Neuronal stem cell (in vitro differentiated cells): ENCODE measurements at places on chromosomes 16 and 17.

DNA sequence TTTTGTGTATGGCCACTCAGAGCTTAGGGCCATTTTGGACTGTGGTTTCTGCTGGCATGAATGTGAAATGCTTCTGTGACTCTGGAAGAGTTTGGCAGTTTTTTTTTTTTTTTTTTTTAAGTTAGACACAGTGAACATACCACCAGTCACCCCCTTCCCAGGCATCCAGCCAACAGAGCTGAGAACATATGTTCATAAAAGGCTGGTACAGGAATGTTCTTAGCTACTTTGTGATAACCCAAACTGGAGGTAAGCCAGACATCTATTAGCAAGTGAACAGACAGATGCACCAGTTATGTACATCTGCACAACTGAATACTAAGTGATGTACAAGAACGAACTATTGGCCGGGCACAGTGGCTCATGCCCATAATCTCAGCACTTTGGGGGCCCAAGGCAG is 92.7 kb downstream of the ABCC1 start:
- H3K27ac ChIP-seq = no peak overlapping the region
- H3K4me1 ChIP-seq = no peaks in the 10 kb centered on the region
- H3K27me3 ChIP-seq = no peaks in the 10 kb centered on the region
- DNase-seq = no peak
- H3K4me3 ChIP-seq = no peak overlapping the region
- peaks cover 6% of the 10 kb centered on the region for H3K36me3 ChIP-seq

DNA sequence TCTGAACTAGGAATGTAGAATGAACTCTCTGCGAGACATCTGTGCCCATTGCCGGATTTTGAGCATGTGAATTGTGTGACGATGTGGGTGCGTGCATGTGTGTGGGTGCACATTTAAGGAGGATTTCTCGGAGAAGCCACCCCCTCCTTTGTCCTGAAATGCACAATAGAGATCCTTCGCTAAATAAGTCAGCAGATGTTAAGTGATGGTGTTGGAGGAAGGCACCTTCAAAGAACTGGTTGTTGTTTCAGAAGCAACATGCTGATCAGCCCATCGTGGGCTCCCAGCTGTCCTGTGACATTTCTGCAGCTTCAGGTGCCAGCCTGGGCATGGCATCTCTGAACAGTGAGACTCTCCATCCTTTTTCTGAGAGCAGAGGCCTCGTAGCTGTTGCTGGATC is 194.9 kb downstream of the MSI2 start:
- H3K4me1 ChIP-seq = peaks cover 21% of the 10 kb centered on the region
- H3K27me3 ChIP-seq = no peaks in the 10 kb centered on the region
- no peak for DNase-seq
- H3K36me3 ChIP-seq = peaks cover 26% of the 10 kb centered on the region

GRCh38 chr16:73858326-73858725 is 438.3 kb upstream of the PSMD7 start:
- H3K4me1 ChIP-seq = peaks cover 8% of the 10 kb centered on the region
- no peak for DNase-seq
- H3K27ac ChIP-seq = no peak overlapping the region
- no peaks in the 10 kb centered on the region for H3K36me3 ChIP-seq

GRCh38 chr17:6244796-6245195 is 174.6 kb downstream of the WSCD1 start:
- H3K27ac ChIP-seq = no peak overlapping the region
- no peak for DNase-seq
- H3K4me1 ChIP-seq = peaks cover 14% of the 10 kb centered on the region
- no peaks in the 10 kb centered on the region for H3K36me3 ChIP-seq
- H3K27me3 ChIP-seq = no peaks in the 10 kb centered on the region
- no peak overlapping the region for H3K4me3 ChIP-seq

- H3K4me1 ChIP-seq = peaks cover 17% of the 10 kb centered on the region
- DNase-seq = no peak
- no peaks in the 10 kb centered on the region for H3K36me3 ChIP-seq
- H3K27me3 ChIP-seq = no peaks in the 10 kb centered on the region
These were observed 33.6 kb downstream of the FTO start for GRCh38 chr16:53737552-53737951.

DNA sequence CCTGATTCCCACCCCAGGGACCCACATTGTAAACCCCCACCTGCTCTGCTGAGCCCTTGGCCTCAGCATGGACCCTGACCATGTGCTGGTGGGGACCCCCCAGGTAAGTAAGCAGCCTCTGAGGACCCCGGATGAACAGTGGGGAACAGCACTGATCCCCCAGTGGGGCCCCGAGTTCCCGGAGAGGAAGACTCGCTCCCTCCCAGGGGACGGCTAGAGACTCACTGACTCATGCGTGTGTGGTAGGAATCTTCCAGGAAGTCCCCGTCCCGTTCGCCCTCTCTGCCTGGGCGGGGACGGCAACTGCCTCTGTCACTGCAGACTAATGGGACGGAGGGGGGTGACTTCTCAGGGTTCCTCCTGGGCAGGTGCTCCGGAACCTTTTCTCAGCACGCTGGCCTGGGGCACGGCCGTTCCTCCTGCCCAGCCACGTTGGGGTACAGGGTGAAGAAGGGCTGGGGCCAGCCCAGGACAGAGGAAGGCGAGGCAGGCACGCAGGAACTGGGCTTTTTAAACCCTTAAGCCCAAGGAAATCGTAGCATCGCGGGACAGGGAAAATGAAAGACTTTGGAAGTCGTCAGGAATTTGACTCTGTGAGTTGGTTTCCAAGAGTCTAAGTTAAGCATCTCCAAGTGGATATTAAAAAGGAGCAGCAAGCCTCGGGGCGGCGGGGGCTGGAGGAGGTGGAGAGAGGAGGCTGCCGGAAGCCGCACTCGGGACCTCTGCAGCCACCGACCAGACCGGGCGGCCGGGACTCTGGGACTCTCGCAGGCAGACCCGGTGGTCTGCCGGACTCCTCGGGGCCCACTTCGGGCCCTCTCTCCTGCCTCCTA is 178.7 kb downstream of the SEC14L1 start:
- H3K27me3 ChIP-seq = no peaks in the 10 kb centered on the region
- no peaks in the 10 kb centered on the region for H3K36me3 ChIP-seq
- no peak overlapping the region for H3K4me3 ChIP-seq
- no peak overlapping the region for H3K27ac ChIP-seq
- peaks cover 24% of the 10 kb centered on the region for H3K4me1 ChIP-seq
- no peak for DNase-seq

GRCh38 chr17:77681861-77682260 is 276.6 kb upstream of the TNRC6C start:
- no peak overlapping the region for H3K4me3 ChIP-seq
- no peaks in the 10 kb centered on the region for H3K36me3 ChIP-seq
- no peaks in the 10 kb centered on the region for H3K27me3 ChIP-seq
- H3K27ac ChIP-seq = no peak overlapping the region
- no peak for DNase-seq
- no peaks in the 10 kb centered on the region for H3K4me1 ChIP-seq

GRCh38 chr17:45226576-45226975 is 4.9 kb downstream of the FMNL1 start:
- H3K4me3 ChIP-seq = no peak overlapping the region
- peaks cover 32% of the 10 kb centered on the region for H3K27me3 ChIP-seq
- no peaks in the 10 kb centered on the region for H3K36me3 ChIP-seq

DNA sequence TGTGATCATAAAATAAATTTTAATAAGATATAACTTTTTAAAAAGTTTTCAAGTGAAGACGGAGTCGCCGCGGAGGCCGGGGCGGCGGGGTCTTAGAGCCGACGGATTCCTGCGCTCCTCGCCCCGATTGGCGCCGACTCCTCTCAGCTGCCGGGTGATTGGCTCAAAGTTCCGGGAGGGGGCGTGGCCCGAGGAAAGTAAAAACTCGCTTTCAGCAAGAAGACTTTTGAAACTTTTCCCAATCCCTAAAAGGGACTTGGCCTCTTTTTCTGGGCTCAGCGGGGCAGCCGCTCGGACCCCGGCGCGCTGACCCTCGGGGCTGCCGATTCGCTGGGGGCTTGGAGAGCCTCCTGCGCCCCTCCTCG is at the start of gene FOXC2:
TSS of gene FOXC2 (plus strand) at position 229 of the 365 bp plus-strand sequence. CDS start 507 bp downstream, outside the sequence.
- H3K4me1 ChIP-seq = peaks cover 3% of the 10 kb centered on the region
- no peaks in the 10 kb centered on the region for H3K36me3 ChIP-seq
- DNase-seq = peak; percentile 83

DNA sequence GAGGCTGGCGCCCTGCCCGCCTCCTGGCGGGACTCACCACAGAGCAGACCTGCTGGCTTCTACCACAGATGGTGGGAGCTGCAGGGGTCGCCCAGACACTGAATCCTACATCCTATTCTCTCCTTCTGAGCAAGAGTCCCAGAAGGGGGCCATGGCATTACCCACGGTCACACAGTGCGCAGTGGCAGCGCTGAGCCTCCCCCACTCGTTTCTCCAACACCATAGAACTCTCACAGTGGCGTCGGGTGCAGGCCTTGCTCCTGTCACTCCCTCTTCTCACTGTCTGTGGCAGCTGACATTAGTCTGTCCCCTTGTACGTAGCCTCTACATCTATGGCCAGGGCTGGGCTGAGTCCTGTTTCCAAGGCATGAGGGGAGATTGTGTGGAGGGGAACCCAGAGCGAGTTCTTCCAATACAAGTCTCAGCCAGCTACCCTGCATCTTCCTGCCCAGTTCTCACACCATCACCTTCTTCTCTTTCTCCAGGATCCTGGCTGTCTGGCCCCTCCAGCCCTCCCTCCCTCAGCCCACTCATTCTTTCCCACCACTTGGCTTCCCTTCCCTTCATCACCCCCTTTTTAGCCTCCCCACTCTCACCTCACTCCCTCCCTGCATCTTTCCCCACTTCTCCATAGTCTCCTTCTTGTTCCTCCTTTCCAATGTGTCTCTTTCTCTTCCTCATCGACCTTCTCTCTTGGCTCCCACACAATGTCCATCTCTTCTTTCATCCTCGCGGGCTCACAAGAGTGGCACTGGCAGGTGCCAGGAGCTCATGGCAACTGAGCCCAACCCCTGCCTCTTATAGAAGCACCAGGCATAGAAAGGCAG is 5.9 kb downstream of the UBTF start:
- H3K27me3 ChIP-seq = no peaks in the 10 kb centered on the region
- DNase-seq = no peak
- H3K4me1 ChIP-seq = peaks cover 5% of the 10 kb centered on the region
- H3K36me3 ChIP-seq = peaks cover 52% of the 10 kb centered on the region
- H3K27ac ChIP-seq = no peak overlapping the region

DNA sequence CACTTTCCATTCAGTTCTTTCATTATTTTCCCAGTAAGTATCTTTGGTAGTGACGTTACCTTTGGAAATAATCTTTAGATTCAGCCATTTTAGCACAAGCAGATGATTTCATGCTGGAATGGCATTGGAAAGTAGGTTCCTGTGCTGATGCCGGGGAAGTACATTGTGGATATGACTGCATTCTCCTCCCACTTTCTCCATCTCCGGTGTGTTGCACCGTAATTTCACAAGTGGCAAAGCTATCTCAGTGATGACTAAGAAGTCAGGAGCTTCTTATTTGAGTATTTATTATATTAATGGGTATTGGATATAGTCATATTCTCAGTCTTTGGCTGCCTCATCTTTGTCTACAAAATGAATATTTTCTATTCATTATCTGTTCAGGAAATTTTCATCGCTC is 69.8 kb downstream of the MRTFB start:
- H3K4me3 ChIP-seq = no peak overlapping the region
- H3K4me1 ChIP-seq = no peaks in the 10 kb centered on the region
- no peaks in the 10 kb centered on the region for H3K27me3 ChIP-seq
- DNase-seq = no peak

GRCh38 chr16:81817296-81817695 is 38.2 kb downstream of the PLCG2 start:
- no peak overlapping the region for H3K27ac ChIP-seq
- peaks cover 2% of the 10 kb centered on the region for H3K4me1 ChIP-seq
- no peak overlapping the region for H3K4me3 ChIP-seq
- H3K27me3 ChIP-seq = no peaks in the 10 kb centered on the region

DNA sequence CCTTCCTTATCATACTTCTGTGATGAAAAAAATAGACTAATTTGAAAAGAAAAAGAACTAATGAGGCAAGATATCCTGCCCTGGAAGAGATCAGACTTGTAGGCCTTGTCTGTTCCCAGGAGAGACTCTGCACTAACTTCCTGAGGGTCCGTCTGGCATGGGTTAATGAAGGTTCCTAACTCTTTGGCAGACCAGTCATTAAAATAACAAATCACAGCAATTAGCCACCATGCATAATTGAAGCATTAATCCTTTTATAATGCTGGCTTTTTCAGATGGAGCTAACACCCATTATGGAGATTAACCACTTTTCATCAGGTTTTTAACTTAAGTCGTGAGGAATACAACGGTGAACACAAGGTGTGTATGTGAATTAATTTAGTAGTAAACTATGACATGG is 10.4 kb upstream of the KRT10 start:
- no peak for DNase-seq
- no peaks in the 10 kb centered on the region for H3K27me3 ChIP-seq
- H3K36me3 ChIP-seq = peaks cover 22% of the 10 kb centered on the region

DNA sequence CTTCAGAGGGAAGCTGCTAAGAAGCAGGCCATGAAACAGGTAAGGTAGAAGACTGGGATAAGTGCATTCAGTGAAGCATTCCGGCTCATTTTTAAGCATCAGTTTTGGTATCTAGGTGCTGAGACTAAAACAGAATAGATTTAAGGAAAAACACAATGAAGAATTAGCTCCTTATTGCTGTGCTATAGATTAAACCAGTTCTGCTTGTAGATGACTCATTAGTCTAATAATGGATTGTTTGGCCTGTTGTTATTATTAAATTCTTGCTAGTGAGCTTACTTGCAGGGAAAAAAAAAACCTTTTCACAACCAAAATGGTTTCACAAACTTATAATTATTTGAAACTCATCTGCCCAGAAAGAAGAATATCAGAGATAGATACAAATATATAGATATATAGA is 55.9 kb downstream of the NSRP1 start:
- H3K4me1 ChIP-seq = no peaks in the 10 kb centered on the region
- H3K36me3 ChIP-seq = peaks cover 2% of the 10 kb centered on the region
- no peak overlapping the region for H3K27ac ChIP-seq
- H3K4me3 ChIP-seq = no peak overlapping the region
- no peaks in the 10 kb centered on the region for H3K27me3 ChIP-seq

DNA sequence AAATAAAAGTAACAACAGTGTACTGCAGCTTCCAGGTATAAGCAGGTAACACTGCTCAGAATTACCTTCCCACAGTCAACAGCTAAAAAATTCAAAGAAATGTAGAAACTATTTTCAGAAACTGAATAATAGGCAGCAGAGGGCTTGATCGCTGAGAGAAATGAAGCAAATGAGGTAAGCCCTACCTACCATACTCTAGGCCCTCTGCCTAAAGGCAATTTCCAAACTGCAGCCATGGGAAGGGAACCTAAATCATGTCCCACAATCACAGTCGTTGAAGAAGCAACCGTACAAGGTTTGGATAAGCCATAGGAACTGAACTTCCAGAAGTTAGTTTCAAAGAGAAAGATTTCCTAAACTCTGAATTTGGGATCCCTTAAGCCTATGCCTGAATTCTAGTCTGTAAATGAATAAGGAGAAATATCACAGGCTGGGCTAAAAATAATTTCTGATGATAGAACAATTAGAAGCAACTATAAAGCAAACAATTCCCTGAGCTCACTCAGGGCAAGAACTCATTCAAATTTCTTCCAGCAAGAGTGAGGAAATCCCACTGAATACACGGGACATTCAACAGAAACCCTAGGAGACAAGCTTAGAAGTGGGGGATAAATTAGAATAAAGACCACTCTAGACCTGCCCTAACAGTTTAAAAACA is 24.5 kb downstream of the NCOR1 start:
- no peak overlapping the region for H3K4me3 ChIP-seq
- peaks cover 7% of the 10 kb centered on the region for H3K36me3 ChIP-seq
- no peak for DNase-seq
